ENCODE measurements at places on chromosomes 7 and 10.

DNA sequence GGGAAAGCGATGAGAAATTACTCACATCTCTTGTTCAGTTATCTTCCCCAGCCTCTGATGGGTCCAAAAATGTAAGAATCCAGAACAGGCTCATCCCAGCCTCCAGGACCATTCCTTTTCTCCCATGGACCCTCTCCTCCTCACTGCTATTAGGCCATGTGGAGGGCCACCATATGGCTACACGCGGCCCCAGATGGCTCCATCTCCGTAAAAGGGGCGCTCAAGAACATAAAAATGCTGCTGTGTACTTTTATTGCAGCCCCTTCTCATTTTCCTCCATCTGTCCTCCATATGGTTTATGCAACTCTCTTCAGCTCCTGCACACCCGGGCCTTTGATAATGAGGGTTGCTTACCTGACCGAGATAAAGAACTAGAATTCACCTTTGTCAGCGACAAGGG, 166.2 kb downstream of the RAPGEF5 start:
- no peak for DNase-seq

DNA sequence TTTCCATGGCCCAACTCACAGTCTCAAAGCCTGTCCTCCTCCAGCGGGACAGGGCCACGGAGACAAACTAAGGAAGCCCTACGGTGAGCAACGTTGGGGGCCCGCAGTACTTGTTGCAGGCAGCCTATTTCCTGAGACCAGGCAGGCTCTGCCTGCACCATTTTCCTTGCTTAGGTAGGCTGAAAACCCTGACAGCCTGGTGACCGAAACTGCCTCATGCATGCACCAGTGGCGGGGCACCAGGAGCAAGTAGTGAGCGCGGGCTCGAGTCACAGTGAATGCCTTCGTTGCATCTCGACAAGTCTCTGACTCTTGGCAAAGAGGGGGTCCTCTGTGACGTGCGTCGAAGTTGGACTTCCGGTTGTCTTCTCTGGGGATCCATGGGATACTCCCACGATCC, 23.3 kb upstream of the ZNF273 start:
- peak; percentile 6 for DNase-seq

DNA sequence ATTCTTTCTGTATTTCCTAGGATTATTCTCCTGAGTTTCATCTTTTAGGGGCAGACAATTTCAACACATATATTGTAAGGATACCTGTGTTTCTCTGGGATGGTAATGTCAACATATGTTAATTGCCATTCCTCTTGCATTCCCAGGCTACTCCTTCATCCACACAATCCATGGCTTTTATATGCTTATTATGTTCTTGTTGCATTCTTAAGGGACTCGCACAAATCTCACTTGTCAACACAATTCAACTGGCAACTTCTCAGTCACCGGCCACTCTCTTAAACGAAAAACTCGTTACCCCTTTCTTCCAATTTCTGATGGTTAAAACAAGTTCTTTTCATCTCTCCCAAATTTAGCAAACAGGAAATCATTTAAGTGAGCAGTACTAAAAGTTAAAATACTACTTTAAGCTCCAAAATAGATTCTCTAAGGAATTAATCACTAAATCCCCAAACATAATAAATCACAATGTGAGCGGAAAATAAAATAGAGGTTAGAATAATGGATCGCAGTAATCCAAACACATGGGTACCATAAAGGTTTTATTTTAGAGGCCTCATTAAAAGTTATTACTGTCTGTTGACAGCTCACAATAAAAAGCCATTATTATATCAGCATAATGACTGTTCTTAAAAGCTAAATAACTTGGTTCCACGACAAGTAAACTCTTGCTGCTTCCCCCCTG, 223.2 kb downstream of the ELMO1 start:
- DNase-seq: no peak

DNA sequence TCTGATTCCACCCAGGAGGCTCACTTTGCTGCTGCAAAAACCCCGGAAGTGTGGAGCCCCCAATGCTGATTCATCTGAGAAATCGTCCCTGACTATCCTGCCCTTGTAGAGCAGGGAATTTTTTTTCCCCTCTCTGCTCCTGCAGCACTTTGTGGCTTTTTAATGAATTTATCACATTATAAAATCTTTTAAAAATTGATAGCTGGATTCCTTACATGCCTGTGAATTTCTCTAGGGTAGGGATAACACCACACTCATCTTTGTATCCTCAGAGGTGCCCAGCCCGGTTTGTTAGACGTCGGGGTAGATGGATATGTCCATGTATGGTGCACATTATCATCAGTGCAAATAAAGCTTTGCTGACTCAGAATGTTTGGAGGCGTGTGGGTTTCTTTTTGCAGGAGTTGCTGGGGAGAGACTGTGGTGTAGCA, 185.7 kb downstream of the STK31 start:
- DNase-seq: no peak

- no peak for DNase-seq
These were observed 456.0 kb downstream of the SDK1 start for GRCh38 chr7:3757059-3757458.

GRCh38 chr10:92517034-92517655, 56.7 kb downstream of the IDE start:
- peak; percentile 69 for DNase-seq

- DNase-seq: peak; percentile 26
These were observed 69.1 kb downstream of the KMT2C start for GRCh38 chr7:152366662-152367061.

DNA sequence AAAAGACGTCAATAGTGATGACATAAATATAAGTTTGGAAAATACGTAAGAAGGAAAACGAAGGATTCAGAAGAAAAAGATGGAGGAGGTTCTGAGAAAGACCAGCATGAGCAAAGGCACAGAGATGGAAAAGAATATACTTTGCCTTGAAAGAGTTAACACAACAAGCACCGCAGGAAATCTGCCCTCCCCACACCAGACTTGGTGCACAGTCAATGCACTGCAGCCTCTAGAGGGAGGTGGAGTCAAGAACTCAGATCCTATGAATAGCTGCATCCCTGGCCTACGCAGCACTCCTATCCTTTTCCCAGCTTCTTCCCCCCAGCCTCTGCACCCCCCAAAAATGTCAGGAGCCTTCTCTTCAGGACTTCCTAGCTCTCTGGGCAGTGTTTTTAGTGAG, 1370.6 kb upstream of the LRRTM3 start:
- no peak for DNase-seq

GRCh38 chr7:156654511-156655234, 14.1 kb downstream of the RNF32 start:
- no peak for DNase-seq

DNA sequence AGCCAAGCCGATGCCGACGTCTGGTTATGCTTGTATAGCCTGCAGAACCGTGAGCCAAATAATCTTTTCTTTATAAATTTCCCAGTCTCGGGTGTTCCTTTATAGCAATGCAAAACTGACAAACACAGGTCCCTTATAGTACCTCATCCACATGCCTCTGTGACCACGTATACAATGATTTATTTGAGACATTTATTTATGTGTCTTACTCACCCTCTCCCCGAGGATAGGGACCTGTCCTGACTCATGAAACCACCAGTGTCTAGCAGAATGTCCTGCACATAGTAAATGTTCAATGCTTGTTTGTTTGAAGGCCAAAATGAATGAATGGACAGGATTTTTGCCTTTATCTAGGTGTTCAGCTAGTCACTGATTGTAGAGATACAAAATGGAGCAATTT, 147.9 kb upstream of the FZD8 start:
- no peak for DNase-seq

GRCh38 chr10:71266147-71266917, 52.7 kb upstream of the SLC29A3 start:
- peak; percentile 52 for DNase-seq

GRCh38 chr10:103277713-103278536, 987 bp downstream of the INA start:
- no peak for DNase-seq

- no peak for DNase-seq
These were observed 83.7 kb upstream of the KDM7A start for GRCh38 chr7:140260352-140261104.

GRCh38 chr10:59906417-59907202, at the start of gene CCDC6:
CCDC6 (minus strand) TSS chr10:59906556; CDS start chr10:59906424, 132 bp downstream.
- peak; percentile 93 for DNase-seq

DNA sequence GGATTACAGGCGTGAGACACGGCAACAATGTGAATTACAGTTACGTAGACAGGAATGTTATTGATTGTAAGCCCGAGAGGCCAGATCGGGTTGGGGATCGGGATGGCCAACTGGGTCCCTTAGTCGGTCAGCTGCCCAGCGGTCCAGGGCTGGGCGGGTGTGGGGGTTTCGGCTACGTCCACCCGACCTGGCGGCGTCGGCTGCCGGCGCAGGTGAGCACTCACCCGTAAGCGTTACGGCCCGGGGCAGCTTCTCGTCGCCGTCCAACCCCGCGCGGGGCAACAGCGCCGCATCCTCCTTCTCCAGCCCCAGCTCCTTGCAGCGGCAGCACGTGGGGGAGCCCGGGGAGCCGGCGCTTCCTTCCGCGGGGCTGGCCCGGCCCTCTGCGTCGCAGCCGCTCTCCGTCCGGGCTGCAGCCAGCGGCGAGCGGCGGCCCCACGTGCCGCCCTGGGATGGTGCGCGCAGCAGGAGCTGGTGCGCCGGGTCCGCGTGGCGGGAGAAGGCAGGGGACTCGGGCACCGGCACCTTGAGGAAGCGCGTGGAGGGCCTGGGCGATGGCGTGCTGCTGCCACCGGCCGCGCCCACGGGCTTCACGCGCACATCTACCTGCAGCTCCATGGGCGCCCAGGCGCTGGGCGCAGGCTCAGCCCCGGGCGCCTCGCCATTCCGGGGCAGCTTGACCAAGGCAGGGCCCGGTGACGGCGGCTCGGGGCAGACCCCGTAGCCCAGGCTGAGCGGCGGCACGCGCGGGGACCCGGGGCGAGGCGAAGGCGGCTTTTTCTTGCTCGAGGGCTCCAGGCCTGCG, 609 bp downstream of the KLRG2 start:
- no peak for DNase-seq

GRCh38 chr10:49562893-49563292, 24.0 kb upstream of the ERCC6 start:
- no peak for DNase-seq
